Esophagus (tissue), 2 donors: ENCODE measurements at places on chromosomes 16 and 17. TPM values are rescaled to one million over a fixed set of nuclear protein-coding genes. Genes with fewer than 3 reads are reported as not detected.

The SECTM1 gene
- 10.8 TPM for polyA plus RNA-seq

The PPP1R27 gene
- 0.98 TPM for polyA plus RNA-seq

The RAB26 gene
- 4.7 TPM for polyA plus RNA-seq

The ANKRD40CL gene
- polyA plus RNA-seq = not detected

The CCDC200 gene
- polyA plus RNA-seq = not detected

The CCL8 gene
- not detected for polyA plus RNA-seq
